Occipital lobe (tissue), 3 donors: ENCODE measurements at places on chromosomes 5 and 9. TPM values are rescaled to one million over a fixed set of nuclear protein-coding genes. Genes with fewer than 3 reads are reported as not detected.

Gene NFIL3
- total RNA-seq, result 31.4 TPM

Gene FCHSD1
- total RNA-seq, result 3.0 TPM

Gene OLFM1
- 77.8 TPM for total RNA-seq

Gene PSAT1
- 31.8 TPM for total RNA-seq

Gene MAP3K1
- total RNA-seq, result 22.1 TPM

Gene SEMA4D
- 12.0 TPM for total RNA-seq

Gene CDHR2
- under 0.01 TPM for total RNA-seq

Gene PURA
- 14.5 TPM for total RNA-seq

Gene OGN
- total RNA-seq, result 15.1 TPM

DNA sequence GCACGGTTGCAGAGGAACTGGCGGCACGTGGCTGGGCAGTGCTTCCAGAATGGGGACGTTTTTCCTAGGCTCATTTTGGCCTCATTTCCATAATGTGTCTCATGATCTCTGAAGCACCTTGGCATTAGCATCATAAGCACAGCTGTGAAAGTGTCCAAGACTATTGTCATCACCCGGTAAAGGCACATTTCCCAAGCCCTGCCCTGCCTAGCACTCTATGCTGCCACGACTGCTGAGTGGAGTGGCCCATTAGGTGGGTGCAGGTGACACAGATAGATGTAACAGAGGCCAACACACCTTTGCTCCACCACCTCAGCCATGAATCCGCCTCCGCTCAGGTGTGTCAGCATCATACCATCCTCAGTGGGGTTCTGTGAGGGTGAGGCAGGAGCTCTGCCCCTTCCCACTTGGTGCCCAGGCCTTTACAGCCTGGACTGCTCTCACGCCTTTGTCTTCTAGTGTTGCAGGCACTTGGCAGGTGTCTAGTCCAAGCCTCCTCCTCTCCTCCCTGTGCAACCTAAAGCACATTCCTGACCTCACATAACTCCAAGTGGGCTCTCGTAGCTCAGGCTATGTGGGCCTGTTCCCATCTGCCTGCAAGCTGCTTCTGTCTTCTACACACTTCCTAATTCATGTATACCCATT, 213.0 kb downstream of the FSTL4 start:
- DNase-seq, result no peak

DNA sequence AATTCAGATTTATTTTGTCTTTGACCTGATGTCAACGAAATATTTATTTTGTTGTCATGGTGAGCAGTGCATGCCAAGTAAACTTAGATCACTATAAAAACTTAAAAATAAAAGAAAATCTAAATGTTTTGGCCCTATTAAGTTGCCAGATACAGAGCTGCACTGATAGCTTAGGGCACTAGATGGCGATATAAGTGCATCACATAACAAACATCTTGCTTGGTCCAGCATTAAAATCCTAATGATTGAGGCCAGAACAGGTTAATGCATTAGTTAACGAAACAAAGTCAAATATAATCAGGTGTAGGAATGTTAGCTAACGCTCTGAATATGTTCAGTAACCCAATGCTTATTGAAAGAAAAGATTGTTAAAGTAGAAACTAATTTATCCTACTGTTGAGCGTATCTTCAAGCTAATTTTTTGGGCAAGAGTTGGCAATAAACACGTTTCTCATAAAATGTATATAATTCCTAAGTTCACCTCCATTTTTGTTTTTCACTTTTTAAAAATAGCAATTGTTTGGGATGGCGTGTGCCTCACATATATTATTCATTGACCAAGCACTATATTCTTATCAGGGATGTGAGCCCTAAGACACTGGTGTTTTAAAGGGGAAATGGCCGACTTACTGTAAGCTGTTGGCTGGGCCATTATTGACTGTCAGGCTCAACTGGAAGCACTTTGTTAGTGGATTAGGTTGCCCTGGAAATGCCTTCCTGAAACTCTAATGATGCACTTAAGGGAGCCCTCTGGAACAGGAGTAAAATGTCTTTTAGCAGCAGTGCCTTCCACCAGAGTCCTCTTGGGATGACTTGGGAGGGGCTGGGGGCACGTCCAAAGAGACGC, 33.3 kb downstream of the KCTD16 start:
- no peak for DNase-seq

DNA sequence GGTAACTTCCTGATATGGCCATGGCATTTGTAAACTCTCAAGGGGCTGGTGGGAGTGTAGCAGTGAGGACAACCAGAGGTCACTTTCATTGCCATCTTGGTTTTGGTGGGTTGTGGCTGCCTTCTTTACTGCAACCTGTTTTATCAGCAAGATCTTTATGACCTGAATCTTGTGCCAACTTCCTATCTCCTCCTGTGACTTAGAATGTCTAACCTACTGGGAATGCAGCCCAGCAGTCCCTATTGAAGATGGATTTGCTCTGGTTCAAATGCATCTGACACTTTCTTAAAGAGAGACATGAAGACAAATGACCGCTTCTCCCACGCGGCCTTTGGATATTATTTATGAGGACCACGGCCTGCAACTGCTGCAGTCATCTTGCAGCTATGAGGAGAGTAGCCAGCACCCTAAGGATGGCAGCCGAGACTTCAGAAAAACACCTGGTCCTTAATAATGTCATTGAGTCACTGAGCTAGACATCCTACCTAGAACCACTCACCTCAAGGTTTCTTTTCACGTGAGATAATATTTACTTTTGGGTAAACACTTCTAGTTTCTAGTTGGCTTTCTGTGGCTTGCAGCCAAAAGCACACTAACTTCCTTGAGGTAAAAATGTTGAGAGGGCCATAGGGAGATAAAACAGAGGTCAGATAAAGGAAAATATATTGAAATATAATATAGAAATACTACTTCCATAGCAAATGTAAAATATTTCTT, 28.2 kb downstream of the CETN3 start:
- DNase-seq, result no peak

DNA sequence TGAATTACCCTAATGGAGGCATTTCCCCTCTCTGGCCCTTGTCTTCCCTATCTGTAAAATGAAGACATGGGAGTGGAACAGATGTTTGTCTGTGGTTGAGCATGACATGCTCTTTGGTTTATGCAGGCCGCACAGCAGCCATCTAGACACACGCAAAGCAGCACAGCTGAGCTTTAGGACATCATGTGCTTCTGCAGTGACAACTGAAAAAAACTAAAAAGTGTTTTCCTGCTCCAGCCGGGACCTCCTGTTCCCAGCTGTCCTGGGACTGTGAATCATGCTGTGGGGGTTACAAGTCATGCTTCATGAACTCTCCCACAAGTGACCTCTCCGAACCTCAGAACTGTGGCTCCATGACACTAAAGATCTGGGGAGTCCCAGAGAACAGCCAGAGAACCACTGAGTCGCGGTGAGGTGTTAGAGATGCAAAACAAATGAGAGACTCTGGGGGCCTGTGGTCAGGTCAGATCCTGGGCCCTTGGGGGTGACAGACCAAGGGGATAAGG, 1.7 kb downstream of the SMIM3 start:
- DNase-seq, result no peak

DNA sequence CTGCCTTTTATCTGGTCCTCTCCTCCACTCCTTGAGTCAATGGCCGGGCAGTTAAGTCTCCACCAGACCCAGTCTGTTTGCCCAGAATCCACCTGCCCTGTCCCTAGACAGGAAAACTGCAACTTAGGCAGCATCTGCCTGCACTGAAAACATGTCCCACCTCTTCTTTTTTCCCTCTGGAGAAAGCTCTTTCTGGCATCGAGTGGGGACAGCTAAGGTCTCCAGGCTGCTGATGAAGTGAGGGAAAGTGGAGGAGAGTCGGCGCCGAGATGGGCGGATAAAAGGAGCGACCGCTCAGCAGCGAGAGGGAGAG, 243 bp upstream of the SHISAL2B start:
- DNase-seq, result no peak

- peak; percentile 65 for DNase-seq
These were observed 343 bp downstream of the KIAA0825 start for GRCh38 chr5:94618029-94618492.

- DNase-seq, result no peak
These were observed 129.3 kb downstream of the GCNT1 start for GRCh38 chr9:76588316-76588715.

- no peak for DNase-seq
These were observed 91.0 kb upstream of the PUM3 start for GRCh38 chr9:2934883-2935282.

DNA sequence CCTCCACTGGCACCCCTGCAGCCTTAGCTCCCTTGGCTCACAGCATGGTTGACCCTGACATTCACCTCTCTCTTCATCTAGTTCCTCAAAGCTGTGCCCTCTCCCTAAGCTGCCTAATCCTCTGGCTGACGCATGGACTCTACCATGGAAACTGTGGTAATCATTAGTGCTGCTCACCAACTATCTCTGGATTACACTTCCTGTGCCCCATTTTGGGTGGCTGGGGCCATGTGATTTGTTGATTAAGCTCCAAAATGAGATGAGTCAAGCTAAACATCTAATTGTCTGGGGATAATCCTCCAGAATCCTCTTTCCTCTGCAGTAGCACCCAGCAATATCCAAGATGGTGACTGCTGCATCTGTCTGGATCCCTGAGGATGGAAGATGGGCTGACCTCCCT, 264.4 kb downstream of the SH3GL2 start:
- no peak for DNase-seq

DNA sequence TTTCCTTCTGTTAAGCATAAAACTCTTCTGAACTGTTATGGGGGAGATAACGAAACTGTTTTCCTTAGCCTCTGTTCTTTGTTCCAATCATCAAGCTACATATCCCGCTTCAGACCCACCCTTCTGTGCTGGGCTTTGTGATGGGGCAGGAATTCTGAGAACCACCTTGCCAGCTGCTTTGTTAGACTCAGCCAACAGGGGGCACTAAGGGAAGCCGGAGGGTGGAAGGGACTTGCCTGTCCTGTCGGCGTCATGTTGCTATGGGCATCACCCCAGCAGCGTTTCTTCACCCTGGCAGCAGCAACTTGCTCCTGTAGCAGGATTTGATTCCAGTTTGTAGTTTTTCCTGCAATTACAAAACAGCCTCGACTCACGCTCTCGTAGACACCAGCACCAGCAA, 169.1 kb downstream of the CAAP1 start:
- DNase-seq, result peak; percentile 13
